CD4-positive, alpha-beta T cell treated with Interleukin-6 at 100 ng/mL for 8 hours (primary cell): ENCODE measurements at places on chromosomes 16 and 17.

DNA sequence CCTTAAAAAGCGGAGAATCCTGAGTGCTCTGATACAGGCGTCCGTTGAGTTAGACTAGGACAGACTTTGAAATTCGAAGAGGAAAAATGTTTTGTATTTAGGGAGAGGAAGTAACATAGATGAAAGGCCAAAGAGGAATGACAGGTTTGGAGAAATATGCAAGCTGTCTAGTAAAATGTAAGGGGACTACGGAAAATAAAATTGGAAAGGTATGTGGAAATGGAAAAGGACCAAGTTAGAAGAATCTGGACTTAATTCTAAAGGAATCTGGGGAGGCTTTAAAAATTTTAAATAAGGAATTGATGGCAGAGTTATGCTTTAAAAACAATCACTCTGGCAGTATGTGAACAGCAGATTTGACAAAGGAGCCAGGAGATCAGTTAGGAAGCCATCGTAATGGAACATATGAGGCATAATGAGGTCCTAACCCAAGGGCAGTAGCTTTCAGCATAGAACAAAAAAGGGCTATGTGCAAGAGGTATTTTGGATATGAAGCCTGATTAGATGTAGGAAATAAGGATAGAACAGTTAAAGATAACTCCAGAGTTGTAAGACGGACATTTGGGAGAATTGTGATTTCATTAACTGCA is 38.3 kb downstream of the CYB561 start:
- DNase-seq: no peak

GRCh38 chr17:57256708-57257112 is 387 bp downstream of the MSI2 start:
- DNase-seq: peak; percentile 31

DNA sequence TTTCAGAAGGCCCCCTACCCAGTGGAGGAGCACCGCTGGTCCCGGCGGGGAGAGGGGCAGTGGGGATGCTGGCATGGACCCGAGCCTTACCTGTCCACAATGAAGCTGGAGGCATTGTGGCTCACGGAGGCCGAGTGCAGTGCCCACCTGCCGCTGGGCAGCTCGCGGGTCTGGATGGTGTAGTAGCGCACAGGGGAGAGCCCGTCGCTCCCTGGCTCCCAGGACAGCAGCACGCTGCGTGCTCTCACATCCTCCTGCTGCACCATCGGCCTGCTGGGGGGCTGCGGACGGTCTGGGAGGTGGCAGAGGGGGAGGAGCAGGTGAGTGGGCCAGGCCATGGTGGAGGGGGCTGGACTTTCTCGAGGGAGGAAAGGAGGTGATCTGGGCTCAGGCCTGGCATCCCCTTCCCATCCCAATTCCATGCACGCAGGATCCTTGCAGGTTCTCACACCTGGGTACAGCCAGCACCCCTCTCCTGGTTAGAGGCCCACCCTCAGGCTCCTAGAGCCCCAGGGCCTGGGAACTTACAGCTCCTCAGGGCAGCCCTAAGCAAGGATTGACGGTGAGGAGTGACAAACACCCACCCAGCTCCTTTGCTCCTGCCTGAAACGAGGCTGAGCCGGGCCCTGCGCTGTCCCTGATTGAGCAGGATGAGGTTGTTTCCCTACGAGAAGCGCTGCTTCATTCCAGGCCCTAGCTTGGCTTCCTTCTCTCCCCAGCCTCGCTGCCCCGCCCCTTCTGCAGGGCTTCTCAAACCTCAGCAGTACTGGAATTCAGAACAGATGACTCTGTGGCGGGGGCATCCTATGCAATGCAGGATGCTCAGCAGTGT is 76.2 kb upstream of the CDC42EP4 start:
- no peak for DNase-seq

DNA sequence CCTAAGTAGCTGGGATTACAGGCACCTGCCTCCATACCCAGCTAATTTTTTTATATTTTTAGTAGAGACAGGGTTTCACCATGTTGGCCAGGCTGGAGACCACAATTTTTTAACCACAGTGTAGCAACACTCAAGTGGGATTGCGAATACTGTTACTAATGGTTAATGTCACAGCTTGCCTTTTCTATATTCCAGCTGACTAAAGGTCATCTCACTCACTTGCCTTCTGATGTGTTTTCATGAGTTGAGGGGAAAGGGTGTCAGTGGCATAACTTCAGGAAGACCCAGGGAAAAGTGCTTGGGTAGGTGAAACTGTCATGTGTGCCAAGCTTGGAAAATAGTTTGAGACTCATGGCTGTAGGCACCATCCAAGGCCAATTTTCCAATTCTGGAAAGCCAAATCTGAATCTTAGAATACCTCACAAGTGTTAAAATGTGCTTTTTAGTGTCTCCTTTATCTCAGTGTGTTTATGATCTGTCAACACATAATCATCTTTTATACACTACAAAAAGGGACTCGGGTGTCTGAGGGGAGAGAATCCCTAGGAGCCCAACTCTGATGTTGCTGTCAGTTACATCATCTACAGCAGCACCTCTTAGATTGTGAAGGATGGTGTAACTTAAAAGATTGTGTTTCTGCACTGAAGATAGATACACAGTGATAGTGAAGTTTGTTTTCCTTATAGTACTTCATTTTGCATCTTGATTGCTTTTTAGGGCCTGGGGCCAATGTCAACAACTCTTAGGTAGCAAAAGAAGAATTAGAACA is 27.1 kb downstream of the OGFOD1 start:
- DNase-seq: no peak

DNA sequence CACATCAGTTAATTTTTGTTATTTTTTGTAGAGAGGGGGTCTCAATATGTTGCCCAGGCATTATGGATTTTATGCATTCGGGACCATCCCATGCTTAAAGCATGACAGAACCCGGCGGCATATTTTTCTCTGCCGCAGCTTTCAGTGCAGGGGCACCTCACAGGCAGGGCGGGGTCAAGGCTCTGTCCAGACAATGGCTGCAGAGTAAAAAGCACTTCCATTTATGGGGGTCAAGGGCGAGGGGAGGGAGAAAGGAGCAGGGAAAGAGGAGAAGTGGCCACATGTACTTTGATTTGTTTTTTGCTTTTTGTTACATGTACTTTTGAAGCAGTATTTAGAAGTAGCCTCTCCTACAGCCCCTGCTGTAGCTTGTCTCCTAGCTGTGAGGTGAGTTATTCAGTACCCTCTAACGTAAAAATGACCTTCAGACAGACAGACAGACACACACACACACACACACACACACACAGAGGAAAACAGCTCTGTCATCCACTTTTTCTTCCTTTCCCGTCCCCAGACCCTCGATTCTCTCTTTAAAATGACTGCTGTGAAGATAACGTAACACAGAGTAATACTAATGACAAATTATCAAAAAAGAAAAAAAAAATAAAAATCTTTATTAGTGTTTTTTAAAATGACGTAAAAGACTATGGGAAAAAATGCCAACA is 856 bp upstream of the SCPEP1 start:
- DNase-seq: no peak

DNA sequence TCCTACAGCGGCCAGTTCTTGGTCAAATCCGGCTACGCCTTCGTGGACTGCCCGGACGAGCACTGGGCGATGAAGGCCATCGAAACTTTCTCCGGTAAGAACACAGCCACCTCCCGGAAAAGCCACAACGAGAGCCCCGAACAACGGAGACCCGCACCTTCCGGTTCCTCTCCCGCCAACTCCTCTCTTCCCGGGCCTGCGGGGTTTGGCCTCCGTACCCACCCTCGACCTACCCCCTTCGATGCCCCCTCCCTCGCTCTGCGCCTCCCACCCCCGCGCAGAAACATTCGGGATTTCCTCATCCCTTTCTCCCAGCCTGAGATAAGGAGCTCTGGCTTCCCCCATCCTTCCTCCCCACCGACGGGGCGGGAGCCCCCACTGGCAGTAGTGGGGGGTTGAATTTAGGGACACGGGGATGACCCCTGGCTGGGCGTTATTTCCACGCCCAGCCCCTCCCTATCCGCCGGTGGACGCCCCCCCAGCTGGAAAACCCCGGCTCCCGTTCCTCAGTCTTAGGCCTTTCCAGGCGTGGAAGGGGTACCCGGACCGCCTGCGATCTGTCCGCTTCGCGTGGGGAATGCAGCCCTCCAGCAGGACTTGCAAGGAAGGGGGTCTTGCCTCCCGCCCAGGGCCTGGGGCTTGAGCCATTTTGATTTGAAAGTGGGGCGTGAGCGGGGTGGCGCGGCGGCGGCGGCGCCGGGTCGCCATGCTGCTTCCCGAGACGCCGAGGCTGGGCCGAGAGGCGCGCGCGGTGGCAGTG is 822 bp downstream of the IGF2BP1 start:
- no peak for DNase-seq

- DNase-seq: no peak
Measured at GRCh38 chr17:81885869-81886548, 5.4 kb downstream of the ALYREF start.

GRCh38 chr17:71098071-71098470 is 928.7 kb downstream of the KCNJ2 start:
- DNase-seq: no peak

DNA sequence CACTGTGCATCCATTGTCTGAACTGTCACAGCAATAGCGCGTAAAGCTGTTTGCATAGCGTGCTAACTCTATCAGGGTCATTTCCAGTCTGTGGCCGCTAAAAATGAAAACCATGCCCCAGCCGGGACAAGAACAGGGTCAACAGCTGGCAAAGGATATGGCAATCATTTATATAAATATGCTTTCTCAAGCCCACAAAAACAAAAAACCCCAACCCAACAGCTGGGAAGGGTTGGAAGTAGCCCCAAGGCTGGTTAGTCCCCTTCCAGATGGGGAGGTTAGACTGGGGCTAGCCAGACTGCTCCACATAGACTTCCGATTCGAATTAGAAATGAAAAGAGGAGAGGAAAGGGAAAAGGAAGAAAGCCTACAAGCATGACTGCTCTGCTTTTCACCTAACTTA is 203.3 kb upstream of the TBX2 start:
- no peak for DNase-seq

DNA sequence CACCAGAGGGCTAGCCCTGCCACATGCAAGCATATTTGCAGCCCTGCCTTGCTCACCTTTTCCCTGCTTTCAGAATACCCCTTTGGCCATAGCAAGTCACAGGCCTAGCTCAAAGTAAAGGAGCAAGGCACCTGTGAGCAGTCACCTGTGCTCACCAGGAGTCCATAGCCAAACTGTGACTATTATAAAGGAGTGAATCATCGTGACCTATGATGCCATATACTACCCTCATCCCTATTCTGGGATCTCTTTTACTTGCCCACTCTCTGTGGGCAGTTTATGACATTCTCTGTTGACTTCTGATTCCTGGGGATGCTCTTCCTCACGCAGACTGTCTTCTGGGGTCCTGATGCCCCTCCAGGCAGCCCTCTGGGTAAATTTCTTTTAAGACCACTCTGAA is 200.5 kb upstream of the NLRP1 start:
- DNase-seq: no peak

GRCh38 chr17:48282303-48282702 is 147.7 kb downstream of the SKAP1 start:
- no peak for DNase-seq

DNA sequence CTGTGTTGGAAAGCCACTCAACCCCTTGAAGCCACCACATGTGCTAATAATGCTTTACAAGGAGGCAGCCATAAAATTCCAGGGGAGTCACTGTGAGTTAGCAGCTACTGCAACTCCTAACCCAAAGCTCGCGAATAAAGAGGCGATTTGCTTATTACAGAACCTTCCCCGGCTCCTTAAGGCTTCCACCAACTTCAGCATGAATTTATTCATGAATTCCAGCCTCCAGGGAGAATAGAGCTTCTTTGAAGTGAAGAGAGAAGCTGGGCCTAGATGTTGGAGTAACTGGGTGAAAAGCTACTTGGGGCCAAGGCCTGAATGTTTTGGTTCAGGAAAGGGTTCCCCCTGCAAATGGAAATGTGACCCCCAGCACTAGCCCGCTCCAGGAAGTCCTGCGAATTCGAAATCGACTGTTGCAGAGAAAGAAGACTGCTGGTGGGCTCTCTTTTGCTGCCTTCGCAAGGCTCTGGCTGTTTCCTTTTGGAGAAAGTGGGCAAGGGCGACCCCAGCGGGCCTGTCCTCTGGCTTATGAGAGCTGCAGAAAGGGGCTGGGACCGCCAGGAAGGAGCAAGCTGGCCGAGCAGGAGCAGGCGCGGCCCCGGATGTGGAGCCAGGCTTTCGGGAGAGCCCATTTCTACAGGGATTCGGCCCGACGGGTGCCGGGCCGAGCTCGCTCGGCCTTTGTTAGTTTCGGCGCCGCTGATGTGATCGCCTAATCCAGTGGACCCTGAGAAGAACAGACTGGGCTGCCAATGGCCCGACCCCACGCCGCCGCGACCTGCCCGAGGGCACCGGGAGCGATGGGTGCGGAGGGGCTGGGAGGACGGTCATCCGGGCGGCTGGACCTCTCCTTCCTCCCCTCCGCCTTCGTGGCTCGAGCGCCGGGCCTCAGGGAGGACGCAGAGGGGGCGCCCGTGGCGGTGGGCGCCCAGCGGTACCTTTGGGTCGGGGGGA is 7.6 kb downstream of the CBX8 start:
- DNase-seq: no peak

DNA sequence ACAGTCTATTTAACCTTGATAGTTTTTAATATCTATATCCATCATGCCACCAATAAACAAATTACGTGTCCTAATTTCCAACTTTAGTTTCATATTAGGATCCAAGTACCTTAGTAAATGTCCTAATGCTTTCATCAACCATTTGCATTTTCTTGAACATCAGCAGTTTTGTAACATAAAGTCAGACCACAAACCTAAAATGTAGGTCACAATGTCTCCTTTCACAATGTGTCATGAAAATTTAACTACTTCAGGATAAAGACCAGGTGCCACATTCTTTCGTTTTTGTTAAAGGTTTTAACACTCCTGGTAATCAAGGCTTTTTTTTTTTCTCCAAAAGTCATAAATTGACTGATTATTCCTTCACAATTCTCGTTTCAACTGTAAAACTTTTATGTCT is 310.7 kb upstream of the PMFBP1 start:
- DNase-seq: peak; percentile 14

DNA sequence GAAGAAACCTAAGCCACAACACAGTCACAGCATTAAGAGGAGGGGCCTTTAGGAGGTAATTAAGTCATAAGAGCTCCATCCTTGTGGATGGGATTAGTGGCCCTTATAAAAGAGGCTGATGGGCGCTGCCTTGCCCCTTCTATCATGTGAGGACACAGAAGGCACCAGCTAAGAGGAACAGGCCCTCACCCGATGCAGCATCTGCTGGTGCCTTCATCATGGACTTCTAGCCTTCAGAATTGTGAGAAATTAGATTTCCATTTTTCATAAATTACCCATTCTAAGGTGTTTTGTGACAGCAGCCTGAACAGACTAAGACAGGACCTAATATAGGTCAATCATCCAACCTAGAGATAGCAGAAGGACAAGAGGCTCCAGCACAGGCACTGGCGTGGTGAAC is 120.8 kb downstream of the CDYL2 start:
- DNase-seq: no peak

DNA sequence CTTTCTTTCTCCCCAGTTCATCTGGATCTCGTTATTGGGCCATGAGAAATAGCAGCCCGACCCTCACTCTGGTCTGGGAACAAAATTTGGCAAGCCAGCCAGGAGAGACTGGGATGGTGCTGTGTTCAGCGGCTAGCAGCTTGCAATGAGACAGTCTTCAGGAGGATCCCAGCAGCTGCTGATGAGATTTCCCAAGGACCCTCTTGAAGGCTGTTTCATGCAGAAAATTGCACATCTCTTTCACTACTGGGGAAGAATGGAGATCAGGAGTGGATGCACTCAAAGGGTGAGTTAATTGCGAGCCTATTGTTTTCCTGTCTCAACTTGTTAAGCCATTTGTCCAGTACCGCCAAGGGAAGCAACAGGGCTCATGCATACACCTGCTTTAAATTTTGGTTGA is 5.5 kb upstream of the COIL start:
- DNase-seq: no peak

- DNase-seq: no peak
Measured at GRCh38 chr17:72710834-72711233, 381.7 kb downstream of the SLC39A11 start.

- DNase-seq: no peak
Measured at GRCh38 chr16:55443434-55444346, 35.3 kb upstream of the MMP2 start.
